Urinary bladder (tissue), 4 donors: ENCODE measurements at places on chromosomes 6 and 20. TPM values are rescaled to one million over a fixed set of nuclear protein-coding genes. Genes with fewer than 3 reads are reported as not detected.

- DNase-seq, result no peak
Observed at GRCh38 chr6:114580882-114581281, 238.1 kb upstream of the HS3ST5 start.

- no peak for DNase-seq
Observed at GRCh38 chr6:71395731-71396409, 107.3 kb downstream of the OGFRL1 start.

The HTR1E gene
- 0.26 TPM for total RNA-seq

- DNase-seq, result no peak
Observed at GRCh38 chr6:10136636-10137035, 278.2 kb downstream of the TFAP2A start.

GRCh38 chr20:20231528-20232298, 136.2 kb upstream of the INSM1 start:
- no peak for DNase-seq

DNA sequence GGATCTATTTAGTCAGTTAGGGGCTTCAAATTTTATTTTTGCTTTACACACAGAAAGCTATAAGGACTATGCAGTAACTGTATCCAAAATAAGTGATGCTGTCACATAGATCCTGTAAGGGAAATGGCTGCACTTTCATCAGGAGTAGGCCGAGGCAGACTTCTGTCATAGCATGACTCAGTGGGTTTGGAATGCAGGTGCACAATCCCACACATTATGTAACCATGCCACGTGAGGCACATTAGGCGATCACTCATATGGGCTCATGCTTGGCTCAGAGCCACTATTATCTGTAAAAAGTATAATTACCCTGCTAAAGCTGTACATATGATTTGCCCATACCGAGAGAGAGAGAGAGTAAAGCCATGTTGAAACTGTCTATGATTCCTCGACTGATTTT, 1189.4 kb upstream of the EYS start:
- DNase-seq, result no peak

The NECAB3 gene
- 18.6 TPM for total RNA-seq

DNA sequence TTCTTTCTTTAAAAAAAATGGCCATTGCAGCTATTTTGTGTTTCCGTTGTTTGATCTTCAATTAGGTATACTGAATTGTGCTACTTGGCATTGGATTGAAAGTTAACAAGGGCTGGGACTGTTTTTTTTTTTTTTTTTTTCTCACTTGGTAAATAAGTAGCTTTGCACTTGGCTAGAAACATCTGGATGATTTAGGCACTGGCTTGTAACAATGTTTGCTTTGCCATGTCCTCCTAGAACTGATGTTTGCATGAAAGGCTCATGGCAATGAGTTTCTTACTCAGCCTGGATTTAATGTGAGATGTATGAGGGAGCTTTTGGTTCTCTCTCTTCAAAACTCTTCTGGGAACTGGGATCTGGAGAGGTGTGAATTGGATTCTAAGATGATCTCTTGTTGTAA, 414.1 kb downstream of the CDH26 start:
- DNase-seq, result no peak

DNA sequence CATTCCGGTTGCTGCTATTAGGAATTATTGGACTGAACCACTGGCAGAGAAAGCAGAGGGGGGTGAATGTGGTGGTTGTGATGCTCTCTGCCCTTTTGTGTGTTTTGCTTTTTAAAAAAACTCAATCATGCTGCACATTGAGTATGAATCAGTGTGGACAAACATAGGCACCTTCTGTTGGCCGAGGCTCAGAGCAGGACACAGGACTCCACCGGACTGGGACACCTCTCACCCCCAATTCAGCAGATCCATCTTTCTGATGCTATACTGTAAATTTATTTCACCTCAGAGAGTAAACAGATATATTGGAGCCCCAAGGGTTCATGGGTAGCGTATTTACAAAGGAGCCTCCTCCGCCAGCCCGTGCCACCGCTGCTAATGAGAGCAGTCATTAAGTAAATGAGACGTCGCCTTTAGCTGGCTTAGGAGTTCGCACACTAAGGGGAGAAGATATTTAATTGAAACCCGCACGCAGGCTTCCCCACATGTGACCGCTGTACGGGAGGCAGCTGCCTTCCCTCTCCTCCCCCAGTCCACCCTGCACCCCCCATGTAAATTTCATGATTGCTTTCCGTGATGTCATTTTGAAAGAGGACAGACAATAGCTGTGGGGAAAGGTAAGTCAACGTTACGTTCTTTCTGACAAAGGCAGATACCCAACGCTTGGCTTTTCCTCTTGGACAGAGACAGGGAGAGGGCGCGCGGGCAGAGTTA, at the start of gene MYT1:
TSS of gene MYT1 (plus strand) at position 330 of the 714 bp plus-strand sequence. CDS start 34,410 bp downstream, outside the sequence.
- DNase-seq, result peak; percentile 18

DNA sequence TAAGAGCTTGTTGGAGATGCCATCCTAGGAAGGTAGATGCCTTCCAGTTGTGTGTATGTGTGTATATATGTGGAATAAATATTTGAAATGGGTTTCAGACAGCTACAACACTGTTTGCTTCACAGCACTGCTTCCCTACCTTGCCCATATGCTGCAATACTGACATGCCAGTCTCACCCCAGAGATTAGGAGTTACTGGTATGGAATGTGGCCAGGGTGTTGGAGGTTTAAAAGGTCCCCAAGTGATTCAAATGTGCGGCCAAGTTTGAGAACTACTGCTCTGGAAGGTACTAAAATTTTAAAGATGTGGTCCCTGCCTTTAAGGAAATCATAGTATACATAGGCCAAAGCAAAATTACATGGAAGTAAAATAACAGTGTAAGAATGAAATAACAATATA, 39.5 kb downstream of the BCKDHB start:
- no peak for DNase-seq

- no peak for DNase-seq
Observed at GRCh38 chr20:53837126-53837826, 233.1 kb downstream of the BCAS1 start.

- DNase-seq, result peak; percentile 41
Observed at GRCh38 chr6:127718694-127719093, 141.7 kb downstream of the C6orf58 start.

DNA sequence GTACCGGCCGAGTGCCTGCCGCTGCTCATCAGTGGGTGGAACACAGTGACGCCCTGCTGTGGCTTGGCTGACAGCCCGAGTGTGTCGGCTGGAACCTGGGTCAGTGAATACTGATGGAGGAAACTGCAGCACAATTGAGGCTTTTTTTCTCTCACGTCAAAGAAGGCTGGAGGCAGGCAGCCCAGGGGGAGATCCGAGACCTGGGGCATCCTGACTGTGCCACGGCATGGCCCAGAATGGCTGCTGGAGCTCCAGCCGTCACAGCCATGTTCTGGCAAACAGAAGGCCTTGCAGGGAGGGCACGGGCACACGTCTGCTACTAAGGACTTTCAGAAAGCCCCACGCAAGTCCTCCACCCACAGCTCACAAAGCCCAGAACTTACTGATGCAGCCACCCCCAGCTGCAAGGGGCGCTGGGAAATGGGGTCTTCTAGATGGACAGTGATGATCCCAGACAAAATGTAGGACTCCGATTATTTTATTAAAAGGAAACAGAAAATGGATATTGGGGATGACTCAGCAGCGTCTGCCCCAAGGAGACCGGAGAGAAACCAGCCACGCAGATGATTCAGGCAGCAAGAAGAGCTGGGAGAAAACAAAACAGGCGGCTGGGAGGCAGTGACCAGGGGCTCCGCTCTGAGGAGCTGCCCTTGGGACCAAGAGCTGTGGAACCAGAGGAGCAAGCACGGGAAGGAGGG, 140.0 kb downstream of the TAF4 start:
- DNase-seq, result no peak

The IL17A gene
- not detected for total RNA-seq

GRCh38 chr6:138105446-138105845, 1.8 kb downstream of the PERP start:
- no peak for DNase-seq

The ZNF311 gene
- 3.2 TPM for total RNA-seq
